Left renal cortex interstitium (tissue), 4 donors: ENCODE measurements at places on chromosomes 1 and 21. TPM values are rescaled to one million over a fixed set of nuclear protein-coding genes. Genes with fewer than 3 reads are reported as not detected.

Gene ZNF687
- polyA plus RNA-seq = 21.6 TPM

DNA sequence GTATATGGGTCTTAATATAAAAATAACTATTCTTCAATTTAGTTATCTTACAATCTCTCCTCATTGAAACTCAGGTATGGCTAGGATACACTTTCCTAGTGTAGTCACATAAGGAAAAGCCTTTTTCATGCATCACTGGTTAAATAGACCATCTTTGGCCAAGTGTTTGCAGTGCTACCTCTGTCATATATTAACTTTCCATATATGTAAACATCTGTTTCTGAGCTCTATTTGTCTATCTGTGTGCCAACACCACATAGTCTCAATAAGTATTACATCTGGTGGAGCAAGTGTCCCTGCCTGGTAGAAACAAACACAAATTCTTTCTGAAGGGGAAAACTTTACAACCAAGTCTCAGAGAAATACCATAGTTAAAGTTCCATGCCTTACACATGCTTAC lies 134.6 kb downstream of the TSEN15 start:
- no peak for DNase-seq

Gene PNRC2
- polyA plus RNA-seq = 203 TPM

DNA sequence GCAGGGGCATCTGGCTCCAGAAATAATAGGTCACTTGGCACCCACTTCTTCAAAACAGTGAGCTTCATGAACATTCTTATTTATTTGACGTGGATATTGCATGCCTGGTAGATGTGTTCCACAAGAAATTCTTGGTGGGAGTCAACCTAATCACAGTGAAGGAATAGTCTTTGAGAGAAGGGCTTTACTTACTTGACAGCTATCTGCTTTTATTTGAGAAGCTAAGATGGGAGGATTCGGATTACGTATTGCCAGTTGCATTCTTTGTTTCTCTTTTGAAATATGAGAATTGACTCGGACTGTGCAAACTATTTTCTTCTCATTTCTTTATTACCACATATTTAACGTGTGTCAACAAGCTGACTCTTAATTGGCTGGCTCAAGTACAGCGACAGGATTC lies 117.2 kb downstream of the FASLG start:
- DNase-seq = no peak

DNA sequence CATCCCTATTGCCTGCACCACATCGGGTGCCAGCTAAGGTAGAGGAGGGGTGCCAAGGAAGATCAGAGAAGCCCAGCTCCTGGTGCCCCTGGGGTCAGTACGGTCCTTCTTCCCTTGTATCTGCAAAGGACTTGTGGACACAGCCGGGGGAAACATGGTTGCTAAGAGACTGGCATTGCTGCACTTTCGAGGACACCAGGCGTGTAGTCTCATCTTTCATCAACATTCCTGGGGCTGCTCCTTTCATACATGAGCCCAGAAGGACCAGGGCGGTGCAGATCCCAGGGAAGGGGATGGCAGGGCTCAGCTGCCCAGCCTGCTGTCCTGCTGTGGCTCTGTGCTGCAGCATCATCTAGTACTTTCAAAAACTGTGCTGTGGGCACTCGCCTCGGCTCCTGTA lies 61.0 kb downstream of the RUNX1 start:
- peak; percentile 31 for DNase-seq

DNA sequence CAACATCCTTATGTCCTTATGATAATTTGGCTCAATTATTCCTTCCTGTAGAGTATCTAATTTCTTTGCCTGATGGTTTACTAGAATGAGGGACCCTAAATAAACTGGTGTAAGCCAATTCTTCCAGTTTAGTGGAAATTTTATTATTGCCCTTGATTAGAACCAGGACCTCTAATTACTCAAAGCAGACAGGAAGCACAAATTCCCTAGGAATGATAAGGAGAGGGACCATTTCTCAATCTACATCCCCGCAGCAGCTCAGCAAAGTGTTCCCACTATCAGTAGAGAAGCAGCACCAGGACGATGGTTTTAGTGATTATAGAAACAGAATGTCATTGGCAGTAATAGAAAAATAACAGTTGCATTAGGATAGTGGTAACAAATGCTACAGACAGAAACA lies 97.1 kb downstream of the PLPPR4 start:
- no peak for DNase-seq

DNA sequence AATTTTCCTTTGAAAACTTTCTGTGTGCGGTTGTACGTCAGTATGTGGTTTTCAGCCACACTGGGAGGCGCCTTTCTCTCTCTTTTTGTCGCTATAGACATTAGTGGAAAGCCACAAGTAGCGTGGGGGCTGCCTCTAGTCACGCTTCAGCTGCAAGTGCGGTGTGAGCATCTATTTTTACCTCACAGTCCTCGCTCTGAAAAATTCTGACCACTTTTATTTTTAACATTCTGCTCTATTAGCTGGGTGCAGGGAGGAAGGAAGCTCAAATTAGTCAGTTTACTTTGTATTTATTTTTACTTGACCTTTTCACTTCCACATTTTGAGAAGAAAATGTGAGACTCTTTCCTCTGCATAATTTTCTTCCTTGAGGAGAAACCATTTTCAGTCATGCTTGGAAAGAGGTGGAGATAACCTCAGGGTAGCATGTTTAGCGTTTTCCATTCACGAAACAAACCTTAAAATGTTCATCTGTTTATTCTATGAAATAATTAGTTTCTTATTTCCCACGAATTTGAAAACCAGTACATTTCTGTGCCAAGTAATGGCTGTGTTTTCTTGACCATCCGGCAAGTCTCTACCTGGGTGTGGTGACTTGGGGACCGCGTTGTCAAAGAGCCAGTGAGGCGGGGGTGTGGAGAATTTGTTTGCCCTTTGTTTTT lies 35.6 kb downstream of the ADARB1 start:
- DNase-seq = no peak

- DNase-seq = no peak
Measured at GRCh38 chr21:29159842-29160241, 29.4 kb downstream of the MAP3K7CL start.

DNA sequence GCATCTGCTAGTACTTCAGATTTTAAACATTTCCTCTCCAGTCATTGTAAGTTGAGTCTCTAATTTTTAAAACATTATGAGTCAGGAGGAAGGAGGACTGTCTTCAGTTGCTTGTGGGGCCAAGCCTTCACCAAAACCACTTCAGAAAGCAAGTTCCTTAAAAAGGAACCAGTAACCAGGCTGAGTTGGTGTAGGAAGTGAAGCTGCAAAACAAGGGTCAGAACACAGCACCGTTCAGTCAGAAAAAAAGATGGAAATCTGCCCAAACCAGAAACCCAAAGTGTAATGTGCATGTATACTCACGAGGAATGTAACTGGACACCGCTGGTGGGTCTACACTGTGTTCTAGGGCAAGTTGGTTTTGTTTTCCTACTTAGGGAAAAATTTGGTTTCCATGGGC lies 402.1 kb downstream of the SETD4 start:
- no peak for DNase-seq

DNA sequence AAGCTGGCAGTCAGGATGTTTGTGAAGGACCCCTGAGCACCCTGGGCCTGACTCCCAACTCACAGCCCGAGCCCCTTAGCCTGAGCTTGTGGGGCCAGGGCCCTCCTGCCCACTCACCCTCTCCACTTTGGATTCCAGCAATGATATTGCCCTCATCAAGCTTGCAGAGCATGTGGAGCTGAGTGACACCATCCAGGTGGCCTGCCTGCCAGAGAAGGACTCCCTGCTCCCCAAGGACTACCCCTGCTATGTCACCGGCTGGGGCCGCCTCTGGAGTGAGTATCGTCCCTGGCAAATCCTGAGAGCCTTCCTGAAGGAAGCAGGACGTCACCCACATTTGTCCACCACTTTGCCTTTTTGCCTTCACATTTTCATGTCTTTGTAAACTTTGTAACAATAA lies 5.0 kb downstream of the CTRC start:
- DNase-seq = no peak

Gene BCAR3
- polyA plus RNA-seq = 22.5 TPM
